Amygdala (tissue), 56 donors: ENCODE measurements at places on chromosomes 5 and 9.

GRCh38 chr5:96816411-96816939 is 8.7 kb upstream of the ERAP1 start:
- DNase-seq, result no peak

DNA sequence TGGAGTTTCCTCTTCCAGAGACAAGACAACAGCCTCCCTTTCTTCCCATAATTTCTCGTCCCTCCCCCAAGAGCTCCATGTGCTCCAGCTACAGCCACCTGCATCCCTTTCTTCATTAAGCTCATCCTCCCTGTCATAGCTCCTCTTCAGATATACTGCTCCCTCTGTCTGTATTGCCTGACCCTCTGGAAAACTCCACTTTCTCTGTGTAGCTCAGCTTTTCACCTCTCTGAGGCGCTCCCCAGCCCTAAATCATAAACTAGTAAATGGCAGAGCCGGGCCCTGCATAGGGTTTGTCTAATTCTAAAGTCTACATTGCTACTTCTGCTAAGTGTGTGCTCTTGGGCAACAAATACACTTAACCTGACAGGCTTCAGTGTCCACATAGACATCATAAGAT is 8.8 kb upstream of the PLIN2 start:
- no peak for DNase-seq

GRCh38 chr9:108150736-108151586 is 661.4 kb upstream of the KLF4 start:
- no peak for DNase-seq

DNA sequence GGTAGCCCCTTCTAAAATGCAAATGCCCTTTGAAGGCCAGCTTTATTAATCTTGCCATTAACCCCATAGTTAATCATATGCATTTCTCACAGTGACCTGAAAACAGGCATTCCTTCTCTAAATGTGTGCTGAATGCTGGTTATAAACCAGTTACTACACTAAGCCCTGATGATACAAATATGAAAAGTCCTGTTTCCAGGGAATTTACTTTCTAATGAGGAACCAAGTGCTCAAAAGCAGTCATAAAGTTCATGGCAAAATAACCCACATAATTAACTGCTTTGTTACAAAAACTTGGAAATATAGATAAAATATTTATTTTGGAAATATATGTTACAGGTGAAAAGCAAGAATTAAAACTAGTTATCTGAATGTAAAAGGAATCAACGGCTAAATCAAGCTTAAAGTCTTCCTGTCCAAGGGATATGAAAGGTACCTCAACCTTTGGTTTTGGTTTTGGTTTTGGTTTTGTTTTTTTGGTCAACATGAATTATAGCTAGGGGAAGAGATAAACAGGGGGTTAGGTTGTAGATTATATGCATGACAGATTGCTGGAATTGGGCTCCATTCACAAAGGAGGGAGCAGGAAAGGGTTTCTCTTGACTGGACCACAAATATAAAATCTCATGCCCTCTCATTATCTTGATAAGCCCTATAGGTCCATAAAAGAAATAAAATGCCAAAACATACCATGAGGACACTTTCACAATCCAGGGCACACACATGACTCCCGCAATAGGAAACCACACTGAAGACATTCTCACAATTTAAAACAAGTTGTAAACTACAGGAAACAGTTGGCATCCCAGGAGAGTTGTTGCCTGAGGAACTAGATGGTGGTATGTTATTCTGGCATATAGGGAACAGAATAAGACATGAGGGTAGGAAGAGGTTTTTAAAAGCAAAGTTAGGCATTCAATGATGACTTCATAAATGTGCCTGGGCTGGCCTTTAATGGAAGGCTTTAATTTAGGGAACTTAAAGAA is 46.7 kb upstream of the MACIR start:
- no peak for DNase-seq

DNA sequence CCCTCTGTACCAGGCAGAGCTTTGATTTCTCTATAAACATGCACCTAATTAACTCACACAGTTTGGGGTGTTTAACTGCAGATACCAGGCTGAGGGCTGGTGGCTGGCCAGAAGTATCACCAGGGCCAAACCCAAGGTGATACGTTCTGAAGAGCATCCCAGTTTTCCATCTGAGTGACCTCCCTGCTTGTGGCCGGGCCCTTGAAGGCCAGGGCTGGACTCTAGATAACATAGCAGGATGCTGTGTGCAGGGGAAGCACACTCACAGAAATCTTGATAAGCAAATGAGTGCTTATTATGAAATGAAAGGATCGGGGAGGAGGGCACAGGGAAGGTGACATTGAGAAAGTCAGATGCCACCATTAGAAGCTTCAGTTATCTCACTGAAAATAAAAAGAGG is 582.4 kb downstream of the BRINP1 start:
- no peak for DNase-seq

DNA sequence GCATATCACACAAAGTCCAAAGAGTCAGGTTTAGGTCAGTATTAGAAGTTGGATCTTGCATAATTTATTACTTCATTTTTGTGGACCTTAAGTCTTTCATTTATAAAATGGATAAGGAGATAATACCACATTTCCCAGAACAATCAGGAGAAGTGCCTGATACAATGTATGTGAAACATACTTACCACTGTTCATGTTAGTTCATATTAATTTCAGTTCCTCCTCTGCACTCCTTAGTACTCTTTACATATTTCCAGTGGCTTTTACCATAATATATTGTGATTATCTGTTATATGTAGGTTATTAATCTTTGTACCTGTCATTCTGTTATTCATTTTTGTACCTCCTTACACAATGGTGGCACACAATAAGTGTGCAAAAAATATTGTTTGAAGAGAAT is 214.4 kb downstream of the ARL15 start:
- DNase-seq, result no peak

- no peak for DNase-seq
Measured at GRCh38 chr5:73391441-73391881, 57.1 kb downstream of the FOXD1 start.

- no peak for DNase-seq
Measured at GRCh38 chr5:83277154-83277553, 194.4 kb upstream of the VCAN start.

GRCh38 chr5:89015409-89015808 is 132.4 kb upstream of the MEF2C start:
- no peak for DNase-seq

GRCh38 chr5:39440192-39440957 is 15.6 kb upstream of the DAB2 start:
- no peak for DNase-seq

GRCh38 chr5:159533197-159533596 is 202.9 kb upstream of the IL12B start:
- no peak for DNase-seq

DNA sequence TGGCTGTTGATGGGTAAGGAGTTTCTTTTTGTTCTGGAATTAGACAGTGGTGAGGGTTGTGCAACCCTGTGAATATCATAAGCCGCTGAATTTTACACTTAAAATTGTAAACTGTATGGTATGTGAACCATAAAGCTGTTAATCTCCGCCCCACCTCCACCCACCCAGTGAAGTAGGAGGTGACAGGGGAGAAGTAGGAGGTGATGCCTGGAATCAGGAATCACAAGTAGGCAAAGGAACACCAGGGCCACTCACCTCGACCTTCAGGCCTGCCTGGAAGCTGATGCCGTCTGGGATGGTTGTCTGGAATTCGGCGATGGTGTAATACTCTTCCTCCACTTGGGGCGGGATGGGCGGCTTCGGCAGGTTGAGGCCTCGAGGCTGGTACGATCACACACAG is 62.3 kb upstream of the UBTD2 start:
- DNase-seq, result no peak

GRCh38 chr9:128420060-128420650 is 502 bp upstream of the CERCAM start:
- DNase-seq, result peak; percentile 45

- no peak for DNase-seq
Measured at GRCh38 chr9:77451507-77451906, 196.6 kb downstream of the GNA14 start.

DNA sequence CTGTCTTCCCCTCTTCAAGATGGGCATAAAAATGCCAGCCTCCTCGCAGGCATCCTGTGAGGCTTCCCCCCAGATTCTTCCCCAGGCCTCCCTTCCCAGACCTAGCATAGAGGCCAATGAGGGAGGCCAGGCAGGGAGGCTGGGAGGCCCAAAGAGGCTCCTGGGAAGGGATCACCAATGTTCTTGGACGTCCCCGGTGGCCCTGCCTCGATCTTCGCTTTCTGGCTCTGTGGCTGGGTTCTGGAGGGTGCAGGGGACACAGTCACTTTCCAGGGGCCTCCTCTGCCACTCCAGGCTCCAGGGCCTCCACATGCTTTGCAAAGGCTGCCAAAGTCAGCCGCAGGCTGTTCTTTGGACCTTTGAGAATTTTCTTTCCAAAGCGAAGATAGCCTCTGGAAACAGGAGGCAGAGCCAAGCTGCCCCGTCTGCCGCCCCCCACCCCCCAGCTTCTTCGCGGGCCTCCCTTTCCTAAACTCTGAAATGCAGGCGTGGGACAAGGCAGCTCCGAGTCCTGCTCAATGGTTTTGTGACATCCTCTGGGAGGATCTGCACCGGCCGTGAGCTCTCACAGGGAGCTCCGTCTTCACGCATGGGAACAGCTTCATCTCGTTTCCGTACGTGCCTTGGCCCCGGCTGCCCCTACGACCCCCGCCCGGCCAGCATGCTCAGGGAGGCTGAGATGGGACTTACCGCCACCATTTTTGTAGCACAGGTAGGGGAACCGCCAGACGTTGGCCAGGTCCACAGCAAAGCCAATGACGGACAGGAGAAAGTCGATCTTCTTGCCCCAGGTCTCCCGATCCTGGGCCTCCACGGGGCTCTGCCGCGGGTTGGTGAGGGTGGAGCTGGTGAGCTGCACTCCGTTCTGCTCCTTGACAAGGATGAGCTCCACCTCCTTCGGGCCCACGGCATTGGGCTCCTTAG is 2.8 kb downstream of the SLC6A3 start:
- no peak for DNase-seq

GRCh38 chr9:137195525-137196220 is 4.9 kb downstream of the TPRN start:
- no peak for DNase-seq

GRCh38 chr5:108769352-108769751 is 21.7 kb downstream of the FER start:
- no peak for DNase-seq

GRCh38 chr5:132268769-132269551 is 11.5 kb downstream of the PDLIM4 start:
- DNase-seq, result no peak

GRCh38 chr5:14449052-14449661 is 132.4 kb upstream of the OTULINL start:
- no peak for DNase-seq

GRCh38 chr5:33105521-33105941 is 335.2 kb upstream of the TARS1 start:
- DNase-seq, result no peak

GRCh38 chr9:121844562-121844961 is 193.1 kb downstream of the DAB2IP start:
- no peak for DNase-seq

DNA sequence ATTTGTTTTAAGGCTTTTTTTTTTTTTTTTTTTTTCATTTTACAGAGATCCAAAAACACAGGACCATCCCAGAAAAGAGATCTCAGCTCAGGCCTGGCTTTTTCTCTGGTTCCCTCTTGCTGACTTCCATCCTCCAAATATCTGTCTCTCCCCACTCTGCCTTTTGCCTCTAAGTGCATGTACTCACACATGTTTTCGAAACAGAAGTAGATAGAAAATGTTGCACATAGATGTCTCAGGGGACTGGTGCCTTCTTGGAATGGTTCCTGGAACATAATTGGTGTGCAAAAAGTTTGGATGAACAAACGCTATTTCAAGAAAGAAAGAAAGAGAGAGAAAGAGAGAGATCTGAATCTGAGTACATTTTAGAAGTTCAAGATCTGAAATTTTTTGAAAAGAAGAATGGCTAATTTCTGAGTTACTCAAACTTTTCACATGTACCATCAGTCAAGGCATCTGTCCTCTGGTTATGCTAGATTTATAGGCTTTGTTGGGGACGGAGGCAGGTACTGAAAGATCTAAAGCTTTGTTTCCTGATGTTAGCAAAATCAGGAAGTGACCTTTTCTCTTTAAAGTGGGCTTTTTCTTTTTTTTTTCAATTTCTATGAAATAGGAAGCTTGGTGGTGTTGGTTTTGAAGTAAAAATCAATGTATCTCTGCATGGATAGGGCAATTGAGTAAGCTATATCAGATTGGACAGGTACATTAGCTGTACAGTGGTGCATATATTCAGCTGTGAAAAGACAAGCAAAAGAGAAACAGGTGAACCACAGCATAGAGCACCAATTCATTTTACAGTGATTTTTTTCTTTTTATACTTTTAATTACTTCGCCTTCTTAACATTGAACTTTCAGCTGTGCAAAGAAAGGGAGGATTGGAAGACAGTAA is 8.5 kb upstream of the TNFSF8 start:
- no peak for DNase-seq
